ENCODE measurements at places on chromosomes 12 and 14.

DNA sequence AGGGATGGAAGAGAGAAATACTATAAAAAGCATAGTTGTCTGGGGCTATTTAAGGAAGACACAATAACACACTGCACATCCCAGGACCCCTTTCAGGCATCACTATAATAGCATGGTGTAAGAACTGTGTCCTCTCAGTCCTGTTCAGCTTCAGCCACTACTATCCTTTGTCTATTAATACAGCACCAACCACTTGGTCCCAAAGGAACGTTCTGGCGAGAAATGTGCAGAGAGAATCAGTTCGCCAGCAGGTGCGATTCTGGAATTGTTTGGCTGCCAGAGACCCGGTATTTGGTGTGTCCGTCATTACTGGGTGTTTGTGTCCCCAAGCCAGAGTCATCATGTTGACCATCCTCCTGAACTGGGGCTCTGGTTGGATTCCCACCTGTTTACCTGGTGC lies 52.7 kb downstream of the BICD1 start:
- no peak for DNase-seq

DNA sequence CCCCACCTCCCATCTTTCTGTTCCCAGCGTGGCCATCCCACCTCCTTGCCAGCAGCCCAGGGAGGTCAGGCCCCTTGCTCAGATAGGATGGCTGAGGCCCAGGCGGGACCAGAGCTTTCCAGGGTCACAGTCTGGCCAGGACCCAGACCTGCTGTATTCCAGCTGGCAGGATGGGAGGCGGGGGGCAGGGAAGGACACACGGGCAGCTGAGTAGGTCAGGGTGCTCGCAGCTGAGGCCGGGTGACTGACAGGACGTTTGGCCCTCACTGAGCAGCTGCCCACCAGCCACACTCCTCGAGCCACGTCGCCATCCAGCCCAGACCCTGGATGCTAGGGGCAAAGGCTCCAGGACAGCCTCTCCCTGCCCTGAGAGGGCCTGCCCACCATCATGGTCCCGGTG lies 4.0 kb downstream of the NUDT14 start:
- DNase-seq = no peak

DNA sequence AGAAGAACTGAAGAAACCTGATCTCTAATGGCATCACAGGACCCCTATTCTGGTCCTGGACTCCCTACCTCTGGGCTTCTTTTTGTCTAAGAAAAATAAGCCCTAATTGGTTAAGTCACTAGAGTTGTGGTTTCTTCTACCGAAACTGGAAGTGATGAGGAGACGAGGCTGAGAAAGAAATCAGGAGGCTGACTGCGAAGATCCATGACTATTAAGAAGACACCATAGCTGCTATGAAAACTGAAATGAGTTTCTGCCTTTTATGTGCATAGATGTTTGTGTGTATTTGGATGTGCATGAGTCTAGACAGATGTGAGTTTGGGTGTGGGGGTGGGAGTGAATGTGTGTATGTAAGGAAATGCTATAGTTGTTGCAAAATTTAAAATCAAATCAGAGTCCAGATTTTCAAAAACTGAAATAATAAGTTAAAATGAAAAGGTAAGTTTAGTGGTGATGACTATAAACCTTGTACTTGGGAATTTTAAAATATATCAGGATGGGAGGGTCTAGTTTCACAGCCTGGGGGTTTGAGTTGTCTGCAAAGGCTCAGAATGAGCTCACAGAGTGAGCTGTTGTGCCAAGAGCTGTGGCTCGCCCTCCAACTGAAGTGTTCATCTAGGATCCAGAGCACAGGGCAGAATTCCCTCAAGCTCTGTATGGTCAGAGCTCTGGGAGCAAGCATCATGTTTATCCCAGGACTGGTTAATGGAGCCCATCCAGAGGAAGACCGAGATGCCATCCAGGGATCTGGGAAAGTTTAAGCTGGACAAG lies 94.9 kb downstream of the VCPKMT start:
- DNase-seq = peak; percentile 26

DNA sequence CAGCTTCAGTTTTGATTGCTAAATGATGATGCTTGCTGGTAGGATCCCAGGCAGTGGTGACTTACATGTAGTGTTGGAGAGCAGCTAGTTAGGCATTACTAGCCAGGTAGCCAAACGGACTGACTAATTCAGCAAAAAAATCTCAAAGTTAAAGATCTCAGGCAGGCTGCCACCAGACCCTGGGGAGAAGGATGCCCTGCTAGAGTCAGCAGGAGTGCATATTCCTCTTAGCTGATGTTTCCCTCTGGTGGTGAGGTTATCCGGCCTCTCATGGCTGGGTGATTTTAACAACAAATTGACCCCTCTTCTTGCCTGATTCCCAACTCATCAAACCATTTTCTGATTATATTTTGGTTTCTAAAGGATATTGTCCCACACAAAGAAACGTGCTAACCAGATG lies 2.8 kb downstream of the EFS start:
- no peak for DNase-seq

DNA sequence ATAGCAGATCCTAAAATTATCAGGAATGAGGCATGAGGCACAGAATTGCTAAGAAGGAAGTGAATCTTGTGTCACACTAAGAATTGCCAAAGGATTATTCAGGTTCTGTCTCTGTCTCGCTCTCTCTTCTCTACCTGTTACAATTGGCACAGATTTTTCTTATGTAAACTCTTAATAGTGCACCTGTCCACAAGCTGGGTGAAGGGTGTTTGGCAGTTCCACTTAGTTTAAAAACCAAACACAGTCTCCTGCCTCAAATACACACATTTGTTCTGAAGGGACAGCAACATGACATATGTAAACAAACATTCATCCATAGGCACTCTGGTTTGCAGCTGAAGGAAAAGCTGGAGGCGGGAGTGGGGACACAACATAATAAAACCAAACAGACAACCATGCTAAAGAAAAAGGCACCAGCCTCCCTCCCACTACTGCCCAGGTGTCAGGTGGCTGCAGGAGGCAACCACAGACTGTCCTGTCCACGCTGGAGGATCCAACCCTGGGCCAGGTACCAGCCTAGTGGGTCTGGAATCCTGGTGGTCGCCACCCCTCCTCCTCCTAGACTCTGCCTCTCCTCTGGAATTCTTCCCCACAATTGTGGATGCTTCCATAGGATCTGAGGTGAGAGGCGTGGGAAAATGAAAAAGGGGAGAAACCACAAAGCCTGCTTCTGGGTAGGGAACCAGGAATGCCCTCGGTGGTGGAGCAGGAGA lies 81.2 kb downstream of the TMEM260 start:
- no peak for DNase-seq

GRCh38 chr12:5515458-5515857 lies 83.5 kb downstream of the NTF3 start:
- DNase-seq = no peak

DNA sequence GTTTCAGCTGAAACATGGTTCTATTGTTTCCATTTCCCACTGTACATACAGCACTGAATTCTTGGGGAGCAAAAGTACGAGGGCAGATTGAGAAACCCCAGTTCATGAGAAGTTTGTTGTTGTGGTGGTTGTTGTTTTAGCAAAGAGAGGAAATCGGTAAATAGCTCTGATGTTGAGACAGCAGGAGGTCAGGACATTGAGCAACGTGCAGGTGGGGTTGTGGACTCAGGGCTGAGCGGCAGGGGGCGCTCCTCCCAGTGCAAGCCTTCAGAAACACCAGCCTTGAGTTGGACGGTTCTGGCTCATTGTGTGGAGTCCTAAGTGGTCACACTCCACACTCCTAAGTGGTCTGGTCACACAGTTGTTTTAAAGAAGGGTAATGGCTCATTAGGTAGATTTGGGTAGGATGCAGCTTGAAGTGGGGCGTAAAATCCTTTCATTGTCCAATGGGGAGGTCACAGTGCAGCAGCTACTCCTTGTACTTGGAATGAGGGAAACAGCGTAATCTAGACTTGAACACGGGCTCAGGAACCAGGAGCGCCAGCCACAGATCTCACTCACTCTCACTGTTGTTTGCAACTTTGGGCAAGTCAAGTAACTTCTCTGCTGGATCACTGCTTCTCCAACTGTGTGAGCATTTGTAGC lies 14.5 kb upstream of the PWP1 start:
- peak; percentile 43 for DNase-seq

GRCh38 chr12:14239350-14239934 lies 126.0 kb upstream of the ATF7IP start:
- DNase-seq = peak; percentile 50

Measured in CD4-positive, alpha-beta T cell treated with Interleukin-6 for 4 hours (primary cell).